ENCODE measurements at places on chromosomes 11 and 22. TPM values are rescaled to one million over a fixed set of nuclear protein-coding genes. Genes with fewer than 3 reads are reported as not detected.

RPL3 gene
- total RNA-seq = 3,622 TPM

P2RY6 gene
- total RNA-seq = 0.52 TPM

AASDHPPT gene
- 28.0 TPM for total RNA-seq

GDPD5 gene
- total RNA-seq = 13.1 TPM

TRABD gene
- 113 TPM for total RNA-seq

C22orf23 gene
- total RNA-seq = not detected

KRTAP5-2 gene
- not detected for total RNA-seq

DNA sequence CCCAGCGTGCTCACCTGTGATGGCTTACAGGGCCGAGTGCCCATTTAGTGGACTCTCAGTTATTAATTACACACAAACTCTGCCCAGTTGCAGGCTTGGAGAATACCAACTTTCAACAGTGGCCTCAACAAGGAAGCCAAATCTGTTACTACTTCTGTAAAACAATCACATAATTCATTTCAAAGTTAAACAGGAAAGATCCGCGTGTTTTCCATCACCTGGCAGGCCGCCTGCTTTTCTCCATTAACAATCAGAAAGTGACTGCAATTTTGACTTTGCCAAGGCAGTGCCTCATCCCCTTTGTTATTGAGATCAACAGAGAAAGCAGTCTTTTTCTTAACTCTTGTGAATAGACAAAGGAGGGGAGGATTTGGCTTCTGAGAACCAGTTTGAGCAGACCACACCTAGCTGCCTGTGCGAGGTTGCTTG, 77.7 kb downstream of the BARX2 start:
- DNase-seq = no peak

GRCh38 chr11:20839231-20839630, 169.8 kb downstream of the NELL1 start:
- no peak for DNase-seq

- no peak for DNase-seq
Observed at GRCh38 chr22:50307890-50308596, 597 bp upstream of the PLXNB2 start.

DNA sequence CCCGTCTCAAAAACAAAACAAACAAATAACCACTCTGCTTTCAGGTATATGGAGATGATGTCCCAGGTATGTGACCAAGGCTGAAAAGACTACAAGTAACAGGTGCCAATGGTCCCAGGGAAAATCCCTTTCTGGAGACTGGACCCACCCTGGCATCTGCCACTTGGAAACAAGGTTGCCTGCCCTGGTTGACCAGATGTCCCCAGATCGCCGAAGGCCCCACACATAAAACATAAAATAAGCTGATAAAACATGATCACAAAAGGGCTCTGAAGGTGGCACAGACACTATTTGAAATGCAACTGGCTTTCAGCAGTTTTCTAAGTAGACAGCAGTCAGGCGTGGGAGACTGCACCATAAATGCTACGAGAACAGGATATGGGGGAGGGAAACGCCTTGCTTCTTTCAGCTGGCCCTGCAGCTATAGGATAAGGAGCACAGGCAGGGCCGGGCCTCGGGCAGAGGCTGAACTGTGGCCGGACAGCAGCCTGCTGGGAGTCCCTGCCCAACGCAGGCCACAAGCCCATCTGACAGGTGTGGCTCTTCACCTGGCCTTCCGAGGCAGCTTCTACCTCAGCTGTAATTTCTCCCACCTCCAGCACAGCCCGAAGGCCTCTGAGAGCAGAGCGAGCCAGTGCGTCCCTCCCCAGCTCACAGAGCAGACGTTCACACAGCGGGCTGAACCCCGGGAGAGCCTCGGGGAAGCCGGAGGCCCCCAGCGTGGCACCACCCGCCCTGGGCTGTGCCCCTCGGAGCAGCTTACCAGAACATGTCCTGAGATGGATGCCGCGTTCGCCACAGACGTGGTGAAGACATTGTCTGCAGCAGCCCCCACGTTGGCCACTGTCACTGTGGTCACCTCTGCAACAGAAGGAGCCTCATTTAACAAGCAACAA, 4.0 kb downstream of the DEAF1 start:
- no peak for DNase-seq

DNA sequence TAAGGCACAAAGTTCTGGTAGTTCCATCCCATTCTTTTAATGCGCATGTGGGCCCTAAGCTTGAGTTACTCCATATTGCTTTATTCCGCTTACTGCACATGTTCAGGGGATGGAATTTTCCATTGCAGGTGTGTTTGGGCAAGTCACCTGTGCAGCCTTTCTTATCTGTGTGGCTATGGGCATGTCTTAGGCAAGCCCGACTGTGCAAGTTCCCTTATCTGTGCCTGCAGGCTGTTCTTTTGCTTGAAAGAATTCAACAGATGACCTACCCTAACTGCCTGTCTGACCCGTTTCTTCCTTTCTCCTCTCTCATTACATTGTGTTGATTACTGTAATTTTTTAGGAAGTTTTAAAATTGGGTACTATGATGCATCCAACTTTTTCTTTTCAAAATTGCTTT, 363.6 kb downstream of the TTC28 start:
- no peak for DNase-seq

GRCh38 chr22:50710886-50711285, 27.1 kb upstream of the ACR start:
- no peak for DNase-seq

DNA sequence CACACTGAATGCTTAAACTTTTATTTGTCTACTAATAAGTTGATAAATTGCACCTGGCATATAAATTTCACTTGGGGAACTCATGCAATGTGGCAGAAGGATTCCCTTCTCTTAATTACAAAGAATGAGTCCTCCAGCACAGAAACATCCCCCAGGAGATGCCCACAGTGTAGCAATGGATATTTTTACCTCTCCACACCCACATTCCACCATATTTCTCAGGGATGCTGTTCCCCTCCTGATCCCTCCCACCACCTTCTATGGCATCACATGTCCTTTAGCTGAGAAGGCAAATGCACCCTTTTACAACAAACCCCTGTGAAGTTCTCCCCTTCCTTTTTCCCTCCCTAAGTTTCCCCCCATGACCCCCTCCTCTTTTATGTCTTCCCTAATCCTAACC, 56.1 kb upstream of the UBASH3B start:
- DNase-seq = no peak

GRCh38 chr11:43937434-43938411, 4.7 kb upstream of the C11orf96 start:
- DNase-seq = no peak
